ENCODE measurements at places on chromosomes 1 and 21.

DNA sequence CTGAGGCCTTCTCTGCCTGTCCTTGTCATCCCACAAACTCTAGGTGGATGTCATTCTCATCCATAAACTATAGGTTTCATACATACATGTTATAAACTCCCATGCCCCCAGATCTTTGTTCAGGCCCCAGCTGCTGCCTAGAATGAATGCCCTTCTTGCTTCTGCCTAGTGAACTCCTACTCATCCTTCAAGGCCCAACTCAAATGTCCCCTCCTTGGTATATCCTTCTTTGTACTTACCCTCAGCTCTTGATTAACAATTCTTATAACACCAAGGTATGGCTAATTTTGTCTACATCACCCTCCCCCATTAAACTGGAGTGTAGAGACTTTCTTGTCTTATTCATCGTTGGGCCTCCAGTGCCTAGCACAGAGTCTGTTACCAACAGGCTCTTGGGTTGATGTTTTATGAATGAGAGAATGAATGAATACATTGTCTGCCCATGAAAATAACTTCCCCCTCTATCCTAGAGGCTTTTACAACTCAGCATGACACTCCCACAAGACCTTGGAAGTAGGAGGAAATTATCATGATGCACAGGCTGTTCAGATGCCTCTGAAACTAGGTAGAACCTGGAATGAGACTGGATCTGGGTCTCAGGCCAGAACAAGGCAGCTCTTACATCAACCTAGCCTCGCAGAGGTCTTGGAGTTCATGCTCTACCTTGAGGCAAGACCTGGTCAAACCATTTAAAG is 26.9 kb downstream of the EPHB2 start:
- DNase-seq: no peak

DNA sequence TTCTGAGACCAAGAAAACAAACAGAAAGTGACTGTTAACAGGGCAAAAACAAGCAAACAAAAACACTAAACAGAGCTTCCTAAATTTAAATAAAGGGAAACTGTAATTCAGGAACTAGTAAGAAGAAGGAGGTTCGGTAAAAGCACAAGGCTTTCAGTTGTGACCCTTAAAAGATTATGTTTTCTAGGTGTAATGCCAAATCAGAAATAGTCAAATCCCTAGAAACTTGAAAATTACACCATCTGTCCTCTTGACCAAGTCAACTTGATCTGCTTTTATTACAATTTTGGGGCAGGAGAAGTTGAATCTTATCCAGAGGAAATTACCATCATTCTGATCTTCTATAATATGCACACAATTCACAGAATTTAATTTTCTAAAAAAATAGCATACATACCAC is 754.0 kb upstream of the ADGRL4 start:
- no peak for DNase-seq

DNA sequence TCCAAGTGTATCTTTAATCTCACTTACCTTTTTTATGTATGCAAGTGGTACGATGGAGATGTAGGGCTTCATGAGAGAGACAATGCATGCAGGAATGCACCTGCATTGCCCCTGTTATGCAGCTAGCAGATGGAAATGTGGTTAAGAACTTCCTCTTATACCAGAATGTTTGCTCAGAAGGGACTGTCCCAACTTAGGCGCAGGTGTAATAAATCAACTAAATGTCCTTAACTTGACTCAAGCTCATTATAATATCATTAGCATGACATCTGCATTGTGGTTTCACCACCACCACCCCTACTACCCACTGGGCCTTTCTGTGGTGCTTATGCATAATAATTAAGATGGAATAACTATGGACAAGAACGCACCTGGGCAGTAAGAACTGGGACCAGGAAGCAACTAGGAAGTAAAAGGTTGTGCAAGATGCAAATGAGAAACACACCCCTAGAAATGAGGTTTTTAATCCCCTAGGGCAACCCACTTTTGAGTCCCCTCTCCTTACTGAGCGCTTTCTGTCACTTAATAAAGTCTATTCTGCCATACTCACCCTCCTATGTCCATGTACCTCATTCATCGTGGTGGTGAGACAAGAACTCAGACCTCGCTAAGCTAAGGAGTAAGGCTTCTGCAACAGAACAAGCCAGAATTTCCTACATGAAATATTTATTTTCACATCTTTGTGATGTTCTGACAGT is 1103.3 kb upstream of the B3GALT2 start:
- DNase-seq: no peak

DNA sequence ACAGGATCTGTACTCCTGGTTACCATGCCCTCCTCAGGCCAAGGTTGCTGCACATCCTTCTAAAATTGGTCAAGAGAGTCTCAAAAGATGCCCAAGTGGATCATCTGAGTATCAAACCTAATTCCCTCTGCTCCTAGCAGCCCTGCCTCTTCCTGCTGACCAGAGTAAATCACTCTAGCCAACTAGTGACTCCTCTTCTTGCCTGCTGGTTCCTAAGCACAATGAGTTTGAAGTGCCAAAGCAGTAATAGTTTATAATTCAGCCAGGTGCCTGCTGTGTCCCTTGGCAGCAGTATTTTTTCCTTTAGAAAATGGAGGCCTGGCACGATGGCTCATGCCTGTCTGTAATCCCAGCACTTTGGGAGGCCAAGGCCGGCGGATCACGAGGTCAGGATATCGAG is 137.9 kb upstream of the CAMK1G start:
- no peak for DNase-seq

- no peak for DNase-seq
Measured at GRCh38 chr1:53620061-53620855, 118.7 kb downstream of the GLIS1 start.

GRCh38 chr1:166479052-166479631 is 312.3 kb upstream of the FAM78B start:
- peak; percentile 47 for DNase-seq

DNA sequence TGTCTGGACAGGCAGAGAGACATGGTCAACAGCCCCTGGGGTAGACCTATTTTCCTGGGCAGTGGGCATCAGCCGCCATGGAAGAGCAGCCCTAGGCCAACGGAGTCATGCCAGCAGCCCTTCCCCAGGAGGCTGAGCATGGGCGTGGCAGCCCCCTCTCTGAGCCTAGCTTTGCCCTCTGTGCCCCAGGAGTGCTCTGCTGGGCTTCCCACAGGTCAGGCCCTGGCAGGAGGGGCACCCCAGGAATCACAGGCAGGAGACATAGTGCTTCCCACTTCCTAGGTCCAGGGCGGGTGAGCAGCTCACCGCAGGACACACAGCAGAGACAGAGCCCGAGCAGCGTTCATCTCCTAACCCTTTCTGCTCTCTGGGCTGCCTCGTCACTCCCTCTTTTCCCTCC is 132.8 kb downstream of the GLIS1 start:
- DNase-seq: no peak

- no peak for DNase-seq
Measured at GRCh38 chr1:168235937-168236336, 10.1 kb downstream of the SFT2D2 start.

DNA sequence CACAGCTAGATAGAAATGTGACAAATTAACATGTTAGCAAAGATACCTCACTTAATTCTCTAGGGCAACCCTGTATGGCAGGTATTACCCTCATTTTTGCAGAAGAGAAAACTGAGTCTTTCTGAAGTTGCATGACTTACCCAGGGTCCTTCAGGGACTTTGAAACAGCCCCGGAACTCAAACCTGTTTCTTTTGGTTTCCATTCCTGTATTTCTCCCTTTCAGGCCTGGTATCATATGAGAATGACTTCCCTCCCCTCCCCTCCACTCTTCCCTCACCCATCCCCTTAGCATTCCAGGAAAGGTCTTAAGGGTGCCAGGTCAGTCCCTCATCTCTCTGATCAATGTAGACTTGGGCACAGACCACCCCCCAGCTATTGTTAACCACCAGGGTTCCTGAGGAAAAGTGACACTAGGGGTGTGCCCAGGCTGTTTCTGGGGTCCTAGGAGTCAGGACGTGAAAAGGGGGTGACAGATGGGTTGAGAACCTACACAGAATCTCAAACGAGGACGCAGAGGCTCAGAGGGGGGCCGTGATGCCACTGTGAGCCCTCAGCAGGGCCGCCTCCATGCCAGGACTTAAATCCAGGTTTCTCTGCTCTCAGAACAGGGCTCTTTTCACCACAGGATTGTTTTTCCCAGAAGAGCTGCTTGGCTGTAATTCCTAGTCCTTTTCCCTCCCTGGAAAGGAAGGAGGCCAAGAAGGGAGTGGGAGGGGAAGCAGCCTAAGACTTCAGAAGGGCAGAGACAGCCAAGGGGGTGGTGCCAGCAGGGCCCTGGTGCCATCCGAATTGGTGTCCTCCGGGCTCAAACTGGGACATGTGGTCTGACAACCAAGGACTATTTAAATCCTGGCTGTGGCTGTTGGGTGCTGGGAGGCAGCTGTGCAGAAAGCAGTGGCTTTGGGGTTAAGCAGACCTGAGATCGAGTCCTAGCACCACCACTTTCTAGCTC is 2.1 kb upstream of the WASF2 start:
- DNase-seq: no peak

DNA sequence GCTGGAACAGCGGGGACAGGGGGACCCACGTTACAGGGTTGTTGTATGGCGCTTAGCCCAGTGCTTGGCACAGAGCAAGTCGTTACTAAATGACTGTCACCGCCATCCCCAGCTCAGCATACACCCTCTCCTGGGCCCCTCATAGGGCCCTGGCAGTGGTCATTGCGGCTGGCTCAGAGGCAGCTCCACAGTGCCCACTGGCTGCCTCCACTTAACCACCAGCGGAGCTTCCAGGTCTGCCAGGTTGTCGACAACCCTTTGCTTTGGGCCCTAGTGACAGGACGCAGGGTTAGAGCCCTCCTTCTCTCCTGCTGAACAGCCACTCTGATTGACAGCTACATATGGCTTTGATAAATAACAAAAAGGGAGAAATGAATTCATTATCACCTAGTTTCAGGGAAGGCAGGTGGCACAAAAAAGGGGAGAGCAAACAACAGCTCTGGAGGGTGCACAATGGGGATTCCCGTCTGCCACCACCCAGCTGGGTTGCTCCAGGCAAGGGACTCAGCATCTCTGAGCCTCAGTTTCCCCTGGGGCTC is 4.8 kb downstream of the EFHD2 start:
- no peak for DNase-seq

DNA sequence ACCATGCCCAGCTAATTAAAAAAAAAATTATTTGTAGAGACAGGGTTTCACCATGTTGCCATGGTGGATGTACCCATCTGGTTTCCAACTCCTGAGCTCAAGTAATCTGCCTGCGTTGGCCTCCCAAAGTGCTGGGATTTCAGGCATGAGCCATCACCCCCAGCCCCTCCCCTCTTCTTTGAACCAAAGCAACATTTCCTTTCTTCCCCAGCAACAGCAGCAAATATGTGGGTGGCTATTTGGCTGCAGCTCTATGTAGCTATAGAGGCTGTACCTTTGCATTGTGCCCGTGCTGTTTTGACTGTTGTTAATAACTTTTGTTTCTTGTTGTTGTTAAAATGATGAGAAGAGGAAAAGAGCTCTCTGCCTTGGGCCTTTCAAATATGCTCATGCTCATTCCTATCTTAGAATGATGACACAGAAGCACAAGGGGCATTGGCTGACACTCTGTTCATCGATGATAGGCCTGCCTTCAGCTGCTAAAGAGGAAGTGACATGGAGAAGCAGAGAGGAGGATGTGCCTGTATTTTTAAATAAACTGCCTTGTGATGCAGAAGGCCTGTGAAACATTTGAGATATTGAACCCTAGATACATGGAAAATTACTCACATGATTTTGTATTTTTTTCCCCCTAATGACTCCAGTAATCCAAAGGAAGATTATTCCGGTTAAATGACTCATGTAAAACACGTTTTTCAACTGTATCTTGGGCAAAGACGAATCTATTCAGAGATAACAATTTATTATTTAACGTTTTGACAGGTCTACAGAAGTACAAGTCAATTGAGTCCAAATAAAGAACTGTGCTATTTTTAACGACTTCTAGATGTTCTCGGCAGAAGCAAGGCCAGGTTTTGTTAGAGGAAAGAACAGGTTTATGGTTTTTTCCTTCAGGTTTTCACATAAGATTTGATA is 20.5 kb upstream of the XPR1 start:
- DNase-seq: no peak

DNA sequence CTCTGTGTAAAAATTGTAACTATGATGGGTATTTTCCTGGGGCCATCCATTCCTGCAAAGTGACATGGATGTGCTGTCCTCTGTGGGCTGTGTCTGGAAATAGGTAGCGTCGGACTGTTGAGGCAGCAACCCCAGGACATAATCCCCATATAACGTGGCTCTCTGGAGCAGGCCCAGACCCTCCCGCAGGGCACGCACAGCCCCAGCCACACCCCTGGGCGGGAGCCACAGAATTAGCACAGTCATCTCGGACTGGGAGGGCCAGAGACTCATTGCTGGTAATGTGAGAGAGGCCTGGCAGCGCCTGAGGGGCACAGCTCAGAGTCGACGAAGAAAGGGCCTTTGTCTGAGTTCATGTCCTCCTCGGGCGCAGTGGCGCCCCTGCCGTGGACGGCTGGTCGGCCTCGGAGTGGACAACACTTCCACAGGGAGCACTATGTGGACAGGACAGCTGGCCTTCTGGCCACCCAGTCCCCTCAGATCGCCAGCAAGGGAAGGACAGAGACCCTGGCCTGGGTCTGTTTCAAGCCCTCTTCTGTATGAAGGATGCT is 20.1 kb downstream of the SIM2 start:
- peak; percentile 92 for DNase-seq

- no peak for DNase-seq
Measured at GRCh38 chr1:7642781-7643529, 128.1 kb upstream of the VAMP3 start.

DNA sequence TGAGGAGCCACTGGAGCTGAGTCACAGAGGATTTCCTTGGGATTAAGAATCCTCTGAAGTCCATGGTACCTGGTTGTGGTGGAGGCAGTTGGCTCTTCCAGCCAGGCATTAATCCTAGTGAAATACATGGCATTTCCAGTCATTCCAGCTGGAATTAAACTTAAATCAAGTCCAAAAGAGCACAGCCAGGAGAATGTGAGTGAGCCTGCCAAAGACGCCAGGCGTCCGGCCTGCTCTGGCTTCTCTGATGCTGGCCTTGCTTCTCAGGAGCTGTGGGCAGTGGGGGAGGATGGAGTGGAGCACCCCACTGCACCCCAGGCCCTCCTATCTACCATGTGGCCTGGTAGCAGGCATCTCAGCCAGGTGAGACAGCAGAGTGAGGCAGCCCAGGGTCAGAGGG is 23.4 kb upstream of the TENT5C start:
- no peak for DNase-seq

DNA sequence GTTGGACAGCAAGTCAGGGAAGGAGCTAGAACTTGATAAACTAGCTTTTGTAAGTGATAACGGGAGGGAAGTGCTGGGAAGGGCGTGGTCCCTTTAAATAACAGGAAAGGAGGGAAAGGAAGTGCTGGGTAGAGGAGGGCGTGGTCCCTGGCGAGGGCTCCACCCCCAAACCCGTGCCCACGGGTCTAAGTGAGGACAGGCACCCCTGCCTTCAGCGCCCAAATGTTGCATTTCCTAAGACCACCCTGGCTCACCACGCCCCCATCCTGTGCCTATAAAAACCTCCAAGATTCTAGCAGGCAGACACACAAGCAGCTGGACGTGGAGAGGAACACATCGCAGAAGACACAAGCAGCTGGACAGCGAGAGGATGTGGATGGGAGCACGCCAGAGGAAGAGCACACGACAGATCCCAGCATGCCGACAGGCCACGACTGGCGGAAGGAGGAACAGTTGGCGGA is 58.5 kb downstream of the PALMD start:
- no peak for DNase-seq

- DNase-seq: no peak
Measured at GRCh38 chr1:67166196-67166595, at the start of gene IL23R. Gene IL23R, plus strand, starts transcription at chr1:67166454. Its CDS starts 1,667 bp downstream, at chr1:67168121.

All from LoVo (cell line).